Bronchial epithelial cell (primary cell): ENCODE measurements at places on chromosomes 1 and 21. TPM values are rescaled to one million over a fixed set of nuclear protein-coding genes. Genes with fewer than 3 reads are reported as not detected.

DNA sequence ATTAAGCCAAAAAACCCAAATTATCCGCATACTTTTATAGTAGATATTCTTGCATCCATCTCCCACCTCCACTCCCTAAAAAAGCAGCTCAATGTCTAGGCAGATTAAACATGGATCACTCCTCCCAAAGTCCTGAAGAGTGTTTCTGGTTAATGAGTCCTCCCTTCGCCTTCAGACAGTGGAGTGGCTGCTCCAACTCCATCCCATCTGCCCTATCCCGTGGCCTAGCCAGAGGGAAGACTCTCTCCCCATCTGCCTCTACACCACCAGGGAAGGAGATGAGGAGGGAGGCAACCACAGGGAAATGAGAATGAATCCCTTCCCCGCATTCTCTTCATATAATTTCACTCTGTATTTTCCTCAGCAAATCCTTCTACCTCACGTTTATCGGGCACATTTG is 103.8 kb downstream of the SLC45A1 start:
- DNase-seq, result no peak

DNA sequence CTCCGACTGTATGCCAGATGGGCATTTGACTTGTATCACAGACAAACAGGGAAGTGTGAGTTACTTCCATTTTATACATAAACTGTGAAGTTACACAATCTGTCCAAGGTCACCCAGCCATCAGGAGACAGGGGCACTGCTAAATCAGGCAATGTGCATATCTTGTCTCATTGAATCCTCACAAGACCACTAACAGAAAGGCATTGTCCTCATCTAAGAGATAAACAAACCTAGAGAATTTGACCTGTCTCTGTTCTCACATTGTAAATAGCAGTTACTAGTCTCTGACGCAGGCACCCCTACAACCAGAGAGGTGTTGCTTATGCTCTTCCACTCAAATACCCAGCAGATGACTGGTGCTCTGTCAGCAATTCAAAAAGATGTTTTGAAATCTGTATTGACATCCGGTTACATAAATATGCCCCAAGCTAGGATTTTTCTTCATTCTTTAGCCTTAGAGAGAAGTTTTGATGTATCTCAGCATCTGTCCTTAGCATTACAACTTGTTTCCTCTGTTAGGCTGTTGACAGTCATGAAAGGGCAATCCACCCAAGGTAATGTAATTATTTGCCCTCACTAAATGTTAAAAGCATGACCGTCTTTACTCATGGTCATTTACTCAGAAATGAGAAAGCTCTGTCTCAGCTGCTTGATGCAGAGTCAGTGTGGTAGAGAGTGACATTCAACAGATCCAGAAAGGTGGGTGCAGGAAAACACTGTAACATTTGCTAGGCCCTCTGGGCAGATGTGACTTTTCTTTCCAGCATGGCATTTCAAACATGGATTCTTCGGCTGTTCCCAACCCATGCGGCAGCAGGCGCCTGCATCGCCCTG is 51.9 kb upstream of the ZNF326 start:
- peak; percentile 55 for DNase-seq

- DNase-seq, result no peak
Measured at GRCh38 chr1:204714861-204715511, 29.4 kb upstream of the LRRN2 start.

DNA sequence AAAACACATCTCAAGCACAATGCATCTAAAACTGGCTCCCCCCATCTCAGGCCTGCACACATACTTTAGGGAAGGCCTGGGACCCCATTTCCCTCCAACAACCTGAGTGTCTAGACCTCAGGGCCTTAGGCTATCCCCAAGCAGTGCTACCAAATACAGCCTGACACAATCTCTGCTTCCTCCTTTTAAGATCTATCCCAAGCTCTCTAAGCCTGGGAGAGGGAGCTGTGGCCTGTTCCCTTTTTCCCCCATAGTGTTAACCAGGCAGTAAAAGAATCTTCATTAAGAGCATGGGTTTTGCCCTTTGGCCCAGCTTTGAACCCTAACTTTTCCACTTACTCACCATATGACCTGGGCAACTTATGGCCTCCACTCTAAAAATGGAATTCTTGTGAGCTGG is 10.8 kb upstream of the COL8A2 start:
- no peak for DNase-seq

OR2T11 gene
- not detected in 2 replicates for total RNA-seq

PTPRU gene
- 40.8 and 53.2 TPM in 2 replicates for total RNA-seq

DNA sequence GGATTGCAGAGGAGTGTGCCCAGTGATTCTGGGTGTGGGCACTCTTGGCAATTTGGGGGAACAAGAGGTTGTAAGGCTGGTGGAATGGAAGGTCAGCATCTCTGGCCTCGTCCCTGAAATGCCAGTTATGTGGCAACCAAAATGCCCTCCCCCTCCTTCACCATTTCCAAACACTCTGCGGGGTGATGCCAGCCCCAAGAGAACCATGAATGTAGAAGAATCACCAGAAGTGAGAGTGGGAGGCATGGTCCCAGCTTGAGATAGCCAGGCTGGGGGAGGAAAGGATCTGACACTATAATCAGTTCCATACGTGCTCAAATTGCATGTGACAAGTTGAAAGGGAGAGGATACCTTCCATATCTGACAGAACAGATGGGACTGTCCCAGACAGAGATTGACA is 88.7 kb upstream of the EDN2 start:
- no peak for DNase-seq

GRCh38 chr1:8666389-8667167 is 150.9 kb downstream of the RERE start:
- DNase-seq, result no peak

- DNase-seq, result no peak
Measured at GRCh38 chr1:53869454-53870117, 20.0 kb downstream of the YIPF1 start.

GRCh38 chr1:56073206-56073605 is 506.2 kb downstream of the PLPP3 start:
- DNase-seq, result no peak

DNA sequence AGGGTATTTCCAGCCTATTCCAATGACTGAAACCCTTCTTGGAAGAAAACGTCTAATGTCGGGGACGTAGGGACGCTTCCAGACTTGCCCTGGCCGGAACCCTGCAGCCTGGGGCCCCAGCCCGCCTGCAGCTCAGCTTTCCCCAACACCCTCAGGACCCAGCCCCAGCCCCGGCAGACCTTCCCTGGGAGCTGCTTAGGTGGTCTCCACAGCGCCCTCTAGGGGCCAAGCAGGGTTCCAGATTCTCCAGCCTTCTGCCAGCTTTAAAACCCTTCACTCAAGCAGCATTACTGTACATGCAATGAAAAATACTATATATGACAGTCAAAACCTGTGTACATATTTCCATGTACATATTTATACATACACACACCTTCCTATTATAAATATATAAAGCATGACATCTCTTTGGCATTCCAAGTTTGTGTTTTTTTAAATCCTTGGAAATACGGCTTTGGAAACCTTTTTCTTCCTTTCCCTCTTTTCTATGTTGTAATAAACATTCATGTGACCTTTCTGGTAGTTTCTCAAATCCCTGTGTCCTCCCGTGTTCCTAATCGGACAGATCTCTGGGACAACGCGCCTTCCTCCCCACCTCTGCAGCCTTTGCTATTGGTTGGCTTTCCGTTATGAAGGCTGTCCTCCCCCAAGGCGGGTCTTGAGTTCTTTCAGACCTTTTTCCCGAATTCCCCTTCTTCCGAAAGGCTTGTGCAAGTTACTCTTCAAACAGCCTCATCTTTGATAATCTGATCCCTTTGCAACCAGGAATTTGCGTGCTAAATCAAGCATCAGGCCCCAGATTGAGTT is 60.3 kb downstream of the STUM start:
- peak; percentile 61 for DNase-seq

DNA sequence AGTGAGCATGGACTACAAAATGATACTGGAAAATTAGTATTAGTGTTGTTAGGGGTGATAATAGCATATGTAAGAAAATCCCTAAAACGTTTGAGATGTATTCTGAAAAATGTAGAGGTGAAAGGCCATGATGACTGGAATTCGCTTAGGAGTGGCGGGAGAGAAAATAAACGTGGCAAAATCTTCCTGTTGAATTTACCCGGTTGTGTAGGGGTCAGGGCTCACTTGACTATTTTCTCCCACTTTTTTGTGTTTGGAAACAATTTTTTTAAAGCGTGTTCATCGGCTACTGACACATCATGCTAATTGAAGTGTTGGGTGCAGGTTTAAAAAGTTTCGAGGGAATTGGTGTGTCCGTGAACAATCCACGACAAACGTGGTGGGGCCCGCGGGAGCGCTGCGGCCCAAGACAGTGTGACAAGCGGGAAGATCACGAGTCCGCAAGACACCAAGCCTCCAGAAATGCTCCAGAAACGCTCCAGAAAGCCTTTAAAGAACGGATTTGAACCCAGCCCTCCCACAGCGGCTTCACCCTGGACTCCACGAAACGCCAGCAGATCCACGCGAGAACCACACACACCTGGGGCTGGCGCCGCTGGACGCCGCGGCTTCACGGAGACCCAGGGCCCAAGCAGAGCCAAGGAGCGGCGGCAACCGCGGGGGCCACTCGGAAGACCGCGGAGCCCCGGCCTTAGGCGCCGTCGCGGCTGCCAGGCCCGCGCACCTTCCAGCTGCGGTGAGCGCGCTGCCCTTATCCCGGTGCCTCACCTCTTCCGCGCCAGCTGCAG is 573 bp downstream of the PSMG1 start:
- no peak for DNase-seq

- peak; percentile 8 for DNase-seq
Measured at GRCh38 chr1:41394959-41395956, 34.0 kb downstream of the FOXO6 start.

- no peak for DNase-seq
Measured at GRCh38 chr1:224914292-224914900, 15.1 kb upstream of the DNAH14 start.

DNA sequence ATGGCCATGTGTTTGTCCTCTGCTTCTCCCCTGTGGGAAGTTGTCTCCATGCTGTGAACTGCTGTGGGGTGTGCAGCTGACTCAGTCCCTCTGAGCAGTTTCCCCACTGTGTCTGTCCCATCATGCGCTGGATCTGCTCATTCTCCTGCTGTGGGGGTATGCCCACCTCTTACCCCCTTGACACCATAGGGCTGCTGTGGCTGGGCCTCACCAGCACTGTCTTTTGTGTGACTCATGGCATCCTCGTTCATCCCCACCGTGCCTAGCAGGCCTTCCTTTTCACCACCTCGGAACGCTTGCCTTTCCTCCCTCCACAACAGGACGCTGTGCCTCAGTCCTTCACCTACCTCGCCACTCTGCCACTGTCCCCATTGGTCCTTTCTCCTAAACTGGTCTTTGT is 27.3 kb downstream of the VANGL2 start:
- DNase-seq, result no peak

GRCh38 chr1:151619489-151620093 is 7.7 kb downstream of the SNX27 start:
- peak; percentile 63 for DNase-seq

KRTAP19-2 gene
- not detected in 2 replicates for total RNA-seq

- DNase-seq, result no peak
Measured at GRCh38 chr1:28175955-28176485, 470 bp downstream of the PTAFR start.

TRMT1L gene
- 17.4 and 21.9 TPM in 2 replicates for total RNA-seq

GRCh38 chr21:33300701-33301631 is 23.8 kb upstream of the IFNAR1 start:
- DNase-seq, result no peak

DNA sequence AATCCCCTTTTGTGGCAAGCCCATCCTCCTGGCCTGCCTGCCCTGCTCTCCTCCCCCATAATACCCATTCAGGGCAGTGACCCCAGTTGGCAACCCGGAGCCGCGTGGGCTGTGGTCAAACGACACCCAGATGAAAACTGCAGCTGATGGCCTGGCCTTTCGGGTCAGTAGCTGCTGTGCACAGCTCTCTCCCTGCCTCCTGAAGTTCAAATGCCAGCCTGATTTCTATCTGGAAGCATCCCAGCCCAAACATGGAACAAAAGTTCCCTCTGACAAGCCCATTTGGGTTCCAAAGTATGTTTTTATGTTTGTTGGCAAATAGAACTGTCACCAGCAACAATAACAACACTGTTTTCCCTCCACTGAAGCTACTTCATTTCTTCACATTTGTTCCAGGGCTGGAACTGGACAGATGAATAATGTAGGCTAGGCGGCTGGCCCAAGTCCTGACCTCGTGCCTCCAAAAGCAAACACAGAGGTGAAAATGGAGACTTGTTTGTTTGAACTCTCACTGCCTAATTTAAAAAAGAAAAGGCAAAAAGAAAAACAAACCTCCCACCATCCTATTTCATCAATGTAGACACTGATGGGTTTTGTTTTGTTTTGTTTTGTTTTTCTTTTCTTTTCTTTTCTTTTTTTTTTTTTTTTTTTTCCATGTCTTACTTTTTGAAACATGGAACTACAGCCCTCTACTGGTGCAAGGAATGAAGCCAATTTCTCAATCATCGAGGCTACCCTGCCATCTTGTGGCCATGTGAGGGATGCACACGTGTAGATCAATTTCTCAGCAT is 179.0 kb downstream of the ADSS2 start:
- peak; percentile 80 for DNase-seq

GRCh38 chr1:245825128-245825901 is 670.5 kb downstream of the KIF26B start:
- DNase-seq, result no peak

GRCh38 chr1:29500651-29501050 is 264.3 kb downstream of the PTPRU start:
- DNase-seq, result no peak

GRCh38 chr1:180288940-180289339 is 58.9 kb downstream of the LHX4 start:
- DNase-seq, result no peak

DNA sequence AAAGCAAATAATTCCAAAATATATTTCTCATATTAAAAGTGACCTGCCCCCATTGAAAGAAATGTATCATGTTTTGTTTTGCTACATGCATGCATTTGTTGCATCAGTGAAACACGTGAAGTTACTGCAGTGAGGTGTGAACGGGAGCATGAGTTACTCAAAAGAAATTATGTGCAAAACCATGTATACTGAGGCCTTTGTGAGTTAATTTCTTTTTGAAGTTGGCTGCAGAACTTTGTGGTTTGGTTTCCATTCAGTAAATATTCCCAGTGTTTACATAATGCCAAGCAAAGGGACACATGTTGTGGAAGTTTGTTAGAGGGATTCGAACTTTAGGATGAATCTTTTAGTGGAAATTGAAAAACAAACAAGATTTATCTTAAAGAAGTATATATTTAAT is 619.4 kb upstream of the ADAMTS5 start:
- no peak for DNase-seq

GRCh38 chr1:153649863-153650235 is 8.7 kb upstream of the SNAPIN start:
- DNase-seq, result no peak

- DNase-seq, result no peak
Measured at GRCh38 chr1:182971219-182971618, 18.3 kb upstream of the SHCBP1L start.

DNA sequence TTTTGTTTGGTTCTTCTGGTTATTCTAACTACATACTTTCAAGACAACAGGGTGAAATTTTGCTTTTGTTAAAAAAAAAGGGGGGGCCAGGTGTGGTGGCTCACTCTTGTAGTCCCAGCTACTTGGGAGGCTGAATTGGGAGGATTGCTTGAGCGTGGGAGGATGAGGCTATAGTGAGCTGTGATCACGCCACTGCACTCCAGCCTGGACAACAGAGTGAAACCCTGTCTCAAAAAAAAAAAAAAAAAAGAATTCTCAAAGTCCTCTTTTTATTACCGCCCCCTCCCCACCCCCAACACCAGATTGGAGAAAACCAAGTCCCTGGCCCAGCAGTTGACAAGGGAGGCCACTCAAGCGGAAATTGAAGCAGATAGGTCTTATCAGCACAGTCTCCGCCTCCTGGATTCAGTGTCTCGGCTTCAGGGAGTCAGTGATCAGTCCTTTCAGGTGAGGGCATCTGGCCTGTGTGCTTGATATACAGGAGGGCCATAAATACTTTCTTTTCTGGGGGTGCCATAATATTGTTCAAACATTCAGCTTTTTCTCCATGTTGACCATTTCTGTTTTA is 50.2 kb downstream of the LAMC2 start:
- DNase-seq, result no peak
